ENCODE measurements at places on chromosomes 4 and X. TPM values are rescaled to one million over a fixed set of nuclear protein-coding genes. Genes with fewer than 3 reads are reported as not detected.

Gene UGT8
- total RNA-seq = 4.7 TPM

Gene TCEAL6
- total RNA-seq = not detected

Gene COMMD8
- 19.8 TPM for total RNA-seq

Gene KLB
- total RNA-seq = not detected

Gene RAB9B
- 0.44 TPM for total RNA-seq

Gene DCAF8L2
- not detected for total RNA-seq

Gene ATRX
- total RNA-seq = 113 TPM

Gene ARL9
- not detected for total RNA-seq

Gene PACRGL
- total RNA-seq = 23.0 TPM

Gene KLKB1
- 2.2 TPM for total RNA-seq

Gene F9
- total RNA-seq = not detected

Gene TGIF2LX
- not detected for total RNA-seq

Gene PTTG2
- 2.3 TPM for total RNA-seq

GRCh38 chr4:121096629-121097028 is 24.3 kb upstream of the NDNF start:
- no peak overlapping the region for H3K4me3 ChIP-seq
- H3K27me3 ChIP-seq = no peaks in the 10 kb centered on the region
- DNase-seq = no peak
- no peaks in the 10 kb centered on the region for H3K4me1 ChIP-seq
- no peak overlapping the region for H3K27ac ChIP-seq

DNA sequence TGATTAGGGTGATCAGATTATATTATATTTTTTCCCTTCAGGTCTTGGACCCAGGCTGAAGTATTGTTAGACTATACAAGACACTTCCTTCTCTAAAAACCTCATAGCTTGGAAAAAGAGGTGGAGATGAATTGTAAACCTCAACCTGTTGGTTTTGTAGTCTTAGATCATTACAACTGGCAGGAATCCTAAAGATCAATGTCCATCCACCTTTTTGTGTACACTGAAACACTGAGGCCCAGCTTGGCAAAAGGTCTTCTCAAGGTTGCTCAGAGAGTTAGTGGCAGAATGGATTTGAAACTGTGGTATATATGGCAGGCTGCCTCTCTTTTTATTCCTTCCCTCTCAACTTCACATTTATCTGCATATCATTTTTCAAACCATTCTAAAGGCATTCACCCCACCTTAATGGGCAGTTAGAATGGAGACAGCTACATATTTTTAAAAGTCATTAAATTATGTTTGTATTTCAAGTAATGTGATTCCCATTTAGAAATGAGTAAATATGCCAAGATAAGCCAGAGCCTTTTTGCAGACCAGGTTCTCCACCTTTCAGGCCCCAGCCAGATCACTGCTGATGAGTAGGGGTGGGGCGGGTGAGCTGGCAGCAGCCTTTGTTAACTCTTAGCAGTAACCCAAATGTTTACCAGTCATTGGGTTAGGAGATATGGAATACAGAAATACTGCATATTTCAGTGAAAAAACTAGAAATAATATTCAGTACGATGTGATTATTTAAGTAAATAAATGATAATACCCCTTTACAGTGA is 243.2 kb upstream of the F9 start:
- no peak overlapping the region for H3K4me3 ChIP-seq
- DNase-seq = no peak
- no peaks in the 10 kb centered on the region for H3K36me3 ChIP-seq
- H3K4me1 ChIP-seq = no peaks in the 10 kb centered on the region

- H3K36me3 ChIP-seq = no peaks in the 10 kb centered on the region
- H3K4me1 ChIP-seq = no peaks in the 10 kb centered on the region
- no peak for DNase-seq
- no peak overlapping the region for H3K27ac ChIP-seq
Measured at GRCh38 chrX:106484233-106484632, 127.5 kb upstream of the RADX start.

DNA sequence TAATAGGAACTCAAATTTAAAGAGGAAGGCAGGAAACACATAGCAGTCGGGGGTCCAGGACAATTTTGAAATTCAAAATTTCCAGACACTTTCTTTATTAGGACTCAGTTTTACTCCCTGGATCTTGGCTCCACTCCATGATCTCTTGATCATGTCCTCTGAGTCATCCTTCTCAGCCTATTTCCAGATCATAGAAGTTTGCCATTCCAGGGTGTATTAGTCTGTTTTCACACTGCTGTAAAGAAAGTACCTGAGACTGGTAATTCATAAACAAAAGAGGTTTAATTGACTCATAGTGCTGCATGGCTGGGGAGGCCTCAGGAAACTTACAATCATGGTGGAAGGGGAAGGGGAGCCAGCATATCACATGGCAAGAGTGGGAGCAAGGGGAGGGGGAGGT is 564.7 kb upstream of the ACTRT1 start:
- H3K27ac ChIP-seq = no peak overlapping the region
- H3K4me3 ChIP-seq = no peak overlapping the region
- no peaks in the 10 kb centered on the region for H3K4me1 ChIP-seq

GRCh38 chr4:98293104-98293887 is 32.1 kb downstream of the RAP1GDS1 start:
- H3K36me3 ChIP-seq = peaks cover 33% of the 10 kb centered on the region
- H3K4me1 ChIP-seq = peaks cover 23% of the 10 kb centered on the region
- no peak for DNase-seq
- no peak overlapping the region for H3K4me3 ChIP-seq
- no peaks in the 10 kb centered on the region for H3K27me3 ChIP-seq

- H3K36me3 ChIP-seq = no peaks in the 10 kb centered on the region
- DNase-seq = no peak
- no peak overlapping the region for H3K27ac ChIP-seq
- H3K27me3 ChIP-seq = no peaks in the 10 kb centered on the region
- no peak overlapping the region for H3K4me3 ChIP-seq
Measured at GRCh38 chr4:16909281-16909680, 10.8 kb upstream of the LDB2 start.

GRCh38 chr4:2217726-2218125 is 24.2 kb downstream of the HAUS3 start:
- peaks cover 9% of the 10 kb centered on the region for H3K4me1 ChIP-seq
- H3K27me3 ChIP-seq = no peaks in the 10 kb centered on the region
- H3K27ac ChIP-seq = no peak overlapping the region
- no peak overlapping the region for H3K4me3 ChIP-seq
- no peaks in the 10 kb centered on the region for H3K36me3 ChIP-seq

DNA sequence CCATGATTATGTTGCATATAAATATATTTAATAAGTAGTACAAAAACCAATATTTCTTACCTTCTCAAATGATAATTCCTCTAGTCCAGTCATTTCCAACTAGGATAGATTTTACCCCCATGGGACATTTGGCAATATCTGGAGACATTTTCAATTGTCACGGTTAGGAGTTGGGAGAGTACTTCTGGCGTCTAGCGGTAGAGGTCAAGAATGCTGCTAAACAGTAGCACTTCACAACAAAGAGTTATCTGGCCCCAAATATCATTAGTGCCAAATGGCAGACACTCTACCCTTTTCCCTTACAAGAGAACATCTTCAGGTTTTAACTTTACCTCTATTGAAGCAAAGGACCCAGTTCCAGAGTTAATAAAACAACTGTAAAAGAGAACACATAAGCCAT is 168.1 kb downstream of the FAT4 start:
- H3K4me1 ChIP-seq = no peaks in the 10 kb centered on the region
- DNase-seq = no peak
- H3K27me3 ChIP-seq = no peaks in the 10 kb centered on the region
- no peak overlapping the region for H3K27ac ChIP-seq

- DNase-seq = no peak
- no peaks in the 10 kb centered on the region for H3K27me3 ChIP-seq
- H3K36me3 ChIP-seq = no peaks in the 10 kb centered on the region
- no peak overlapping the region for H3K4me3 ChIP-seq
- no peak overlapping the region for H3K27ac ChIP-seq
Measured at GRCh38 chr4:87461281-87461700, 38.9 kb downstream of the NUDT9 start.

DNA sequence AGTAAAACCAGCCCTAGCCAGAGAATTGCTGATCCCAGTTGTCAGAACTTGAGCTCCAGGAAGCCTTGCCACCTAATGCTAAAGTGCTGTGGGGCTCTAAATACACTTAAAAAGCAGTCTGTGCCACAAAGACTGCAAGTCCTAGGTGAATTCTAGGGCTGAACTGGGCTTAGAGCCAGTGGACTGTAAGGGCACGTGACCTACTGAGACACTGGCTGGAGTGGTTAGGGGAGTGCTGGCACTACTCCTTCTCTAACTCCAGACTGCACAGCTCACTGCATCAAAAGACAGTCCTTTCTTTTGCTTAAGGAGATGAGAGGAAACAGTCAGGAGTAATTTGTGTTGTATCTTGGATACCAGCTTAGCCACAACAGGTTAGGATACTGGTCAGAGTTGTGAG is 1240.2 kb downstream of the FAM133A start:
- no peak overlapping the region for H3K27ac ChIP-seq
- DNase-seq = no peak
- no peaks in the 10 kb centered on the region for H3K4me1 ChIP-seq
- no peaks in the 10 kb centered on the region for H3K36me3 ChIP-seq

- H3K4me3 ChIP-seq = no peak overlapping the region
- H3K27ac ChIP-seq = no peak overlapping the region
- H3K27me3 ChIP-seq = peaks cover 13% of the 10 kb centered on the region
- no peak for DNase-seq
Measured at GRCh38 chr4:57168982-57169381, 58.8 kb upstream of the IGFBP7 start.

DNA sequence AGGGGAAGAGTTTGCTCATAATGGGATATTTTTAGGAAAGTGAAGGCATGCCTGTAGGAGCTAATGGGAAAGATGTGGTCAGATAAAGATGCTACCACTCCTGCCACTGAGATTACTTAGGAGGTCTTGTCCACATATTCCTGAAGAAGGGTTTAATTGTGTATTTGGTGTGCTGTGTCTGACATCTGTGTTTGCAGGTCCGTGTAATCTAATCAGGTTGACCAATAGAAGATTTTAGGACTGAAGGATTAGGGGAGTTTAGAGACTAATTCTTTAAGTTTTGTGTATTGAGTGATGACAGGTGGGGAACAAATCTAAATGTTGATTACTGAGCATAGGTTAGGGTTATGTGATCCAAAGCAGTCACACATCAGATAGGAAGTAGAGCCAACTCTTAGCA is 57.2 kb downstream of the JADE1 start:
- DNase-seq = no peak
- H3K4me3 ChIP-seq = no peak overlapping the region
- H3K27ac ChIP-seq = no peak overlapping the region

GRCh38 chr4:61841714-61842113 is 641.6 kb downstream of the ADGRL3 start:
- DNase-seq = no peak
- no peaks in the 10 kb centered on the region for H3K4me1 ChIP-seq
- H3K36me3 ChIP-seq = no peaks in the 10 kb centered on the region
- no peak overlapping the region for H3K4me3 ChIP-seq
- H3K27me3 ChIP-seq = no peaks in the 10 kb centered on the region
- no peak overlapping the region for H3K27ac ChIP-seq

- DNase-seq = no peak
- H3K4me3 ChIP-seq = no peak overlapping the region
- no peaks in the 10 kb centered on the region for H3K4me1 ChIP-seq
- H3K27ac ChIP-seq = no peak overlapping the region
- H3K27me3 ChIP-seq = no peaks in the 10 kb centered on the region
Measured at GRCh38 chr4:52566136-52567031, 92.7 kb downstream of the USP46 start.

DNA sequence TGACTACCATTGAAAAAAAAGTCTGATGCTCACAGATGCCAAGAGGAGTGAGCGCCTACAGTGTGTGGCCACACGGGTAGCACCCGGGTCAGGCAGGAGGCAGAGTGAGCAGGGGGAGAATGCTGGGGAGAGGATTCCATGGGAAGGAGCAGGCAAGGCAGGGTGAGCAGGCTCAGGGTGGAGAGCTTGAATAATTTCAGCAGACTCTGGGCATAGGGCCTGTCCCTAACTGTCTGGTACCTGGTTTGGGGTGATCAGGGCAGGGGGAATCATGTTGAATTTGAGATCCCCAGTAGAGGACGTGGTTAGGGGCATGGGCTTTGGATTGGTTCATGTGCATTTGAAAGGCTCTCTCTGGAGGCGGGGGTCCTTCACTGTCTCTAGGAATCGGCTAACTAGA is 51.2 kb upstream of the TLR3 start:
- H3K4me3 ChIP-seq = no peak overlapping the region
- no peak overlapping the region for H3K27ac ChIP-seq
- DNase-seq = no peak
- H3K4me1 ChIP-seq = no peaks in the 10 kb centered on the region

- H3K4me3 ChIP-seq = no peak overlapping the region
- no peaks in the 10 kb centered on the region for H3K27me3 ChIP-seq
- DNase-seq = no peak
- H3K4me1 ChIP-seq = no peaks in the 10 kb centered on the region
- H3K27ac ChIP-seq = no peak overlapping the region
- no peaks in the 10 kb centered on the region for H3K36me3 ChIP-seq
Measured at GRCh38 chrX:71228063-71228642, 5.1 kb downstream of the GJB1 start.

DNA sequence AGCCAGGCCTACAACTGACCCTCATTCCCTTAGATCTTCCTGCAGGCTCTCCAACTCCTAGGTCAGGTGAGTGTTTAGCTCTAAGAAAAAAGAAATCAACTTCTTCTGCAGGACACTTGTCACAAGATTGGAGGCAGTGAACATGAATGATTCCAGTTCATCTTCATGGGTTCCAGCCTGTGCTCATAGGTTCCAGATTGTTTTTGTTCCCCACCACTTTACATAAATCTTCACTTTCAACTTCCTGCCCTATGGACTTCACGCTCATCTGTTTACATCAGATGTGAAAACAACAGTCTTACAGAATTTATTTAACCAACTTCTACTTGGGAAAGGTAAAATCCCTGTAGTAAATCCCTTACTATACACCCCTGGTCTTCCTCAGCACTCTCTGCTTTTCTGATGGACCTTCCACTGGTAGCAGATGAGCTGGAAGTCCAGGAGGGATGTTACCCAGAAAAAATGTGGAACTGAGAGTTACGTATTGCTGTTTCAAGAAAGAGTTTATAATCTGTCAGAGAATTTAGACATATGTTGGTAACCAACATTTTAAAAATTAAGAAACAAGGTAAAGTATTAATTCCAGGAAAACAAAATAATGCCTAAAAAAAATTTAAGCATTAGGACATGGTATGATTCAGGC is 62.4 kb downstream of the ANAPC10 start:
- H3K27me3 ChIP-seq = no peaks in the 10 kb centered on the region
- H3K27ac ChIP-seq = no peak overlapping the region
- H3K36me3 ChIP-seq = peaks cover 14% of the 10 kb centered on the region
- H3K4me3 ChIP-seq = no peak overlapping the region
- DNase-seq = no peak

DNA sequence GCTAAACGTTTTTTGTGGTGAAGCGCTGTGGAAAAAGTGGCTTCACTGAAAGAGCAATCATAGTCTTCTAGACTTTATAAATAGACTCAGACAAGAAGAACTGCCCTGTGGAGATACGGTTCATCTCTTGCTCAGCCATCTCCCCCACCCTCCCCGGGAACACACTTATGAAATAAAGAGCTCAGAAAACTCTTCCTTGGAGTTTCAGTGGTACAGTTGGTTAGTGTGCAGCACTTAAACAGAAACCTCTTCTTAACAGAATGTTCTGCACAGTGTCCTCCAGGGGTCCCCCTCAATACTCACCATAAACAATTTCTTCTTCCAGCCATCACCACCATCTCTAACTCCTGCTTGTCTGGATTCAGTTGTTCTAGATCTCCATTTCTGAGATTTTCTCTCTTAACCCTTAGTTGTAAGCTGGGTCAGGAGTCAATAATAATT is 313.0 kb downstream of the ARHGAP10 start:
- DNase-seq = no peak
- no peaks in the 10 kb centered on the region for H3K4me1 ChIP-seq
- no peak overlapping the region for H3K4me3 ChIP-seq
- H3K27ac ChIP-seq = no peak overlapping the region
